Naive thymus-derived CD8-positive, alpha-beta T cell (primary cell): ENCODE measurements at places on chromosomes 6 and 20. TPM values are rescaled to one million over a fixed set of nuclear protein-coding genes. Genes with fewer than 3 reads are reported as not detected.

Gene RIMS1
- not detected for polyA plus RNA-seq

Gene PRL
- 2.0 TPM for polyA plus RNA-seq

Gene ECT2L
- polyA plus RNA-seq = not detected

Gene SNAI1
- polyA plus RNA-seq = not detected

Gene CRISP3
- polyA plus RNA-seq = not detected

Gene NXT1
- polyA plus RNA-seq = 60.3 TPM

Gene HRH3
- polyA plus RNA-seq = not detected

Gene LY6G5C
- 7.9 TPM for polyA plus RNA-seq

Gene RIMS4
- not detected for polyA plus RNA-seq

Gene CPXM1
- 0.31 TPM for polyA plus RNA-seq

Gene NEDD9
- 20.2 TPM for polyA plus RNA-seq

Gene HCRTR2
- polyA plus RNA-seq = not detected

Gene TCF15
- polyA plus RNA-seq = not detected

Gene SCRT2
- polyA plus RNA-seq = not detected

Gene FAXC
- not detected for polyA plus RNA-seq

Gene TPD52L2
- polyA plus RNA-seq = 68.3 TPM

Gene NSFL1C
- polyA plus RNA-seq = 77.0 TPM

Gene MDFI
- polyA plus RNA-seq = not detected
